ENCODE measurements at places on chromosomes 6 and 20. TPM values are rescaled to one million over a fixed set of nuclear protein-coding genes. Genes with fewer than 3 reads are reported as not detected.

Gene RALGAPB
- 16.7 TPM for total RNA-seq

Gene HLA-DRA
- not detected for total RNA-seq

Gene APCDD1L
- 6.3 TPM for total RNA-seq

Gene RAE1
- total RNA-seq, result 42.4 TPM

Gene MCHR2
- not detected for total RNA-seq

Gene OR2B6
- total RNA-seq, result not detected

Gene ZSCAN26
- total RNA-seq, result 12.5 TPM

Gene KCNG1
- total RNA-seq, result 12.5 TPM

Gene GPR6
- total RNA-seq, result not detected

Gene VARS1
- total RNA-seq, result 44.4 TPM

Gene PRL
- total RNA-seq, result not detected

Gene GSTA1
- total RNA-seq, result not detected

Gene TMEM74B
- total RNA-seq, result 0.26 TPM

Gene HCRTR2
- total RNA-seq, result not detected
